ENCODE measurements at places on chromosomes 5 and 9. TPM values are rescaled to one million over a fixed set of nuclear protein-coding genes. Genes with fewer than 3 reads are reported as not detected.

The PCDHB13 gene
- polyA plus RNA-seq, result 5.8 TPM

The PCDHGA6 gene
- polyA plus RNA-seq, result 4.6 TPM

The LCP2 gene
- polyA plus RNA-seq, result 6.1 TPM

The COL27A1 gene
- polyA plus RNA-seq, result 124 TPM

The DDX4 gene
- polyA plus RNA-seq, result 0.21 TPM

The TMEM252 gene
- 1.9 TPM for polyA plus RNA-seq

The ECSCR gene
- 58.1 TPM for polyA plus RNA-seq

The CAMK4 gene
- 16.9 TPM for polyA plus RNA-seq

The NUTM2G gene
- 0.67 TPM for polyA plus RNA-seq

GRCh38 chr5:102771435-102771834, 16.3 kb downstream of the PAM start:
- DNase-seq, result no peak

DNA sequence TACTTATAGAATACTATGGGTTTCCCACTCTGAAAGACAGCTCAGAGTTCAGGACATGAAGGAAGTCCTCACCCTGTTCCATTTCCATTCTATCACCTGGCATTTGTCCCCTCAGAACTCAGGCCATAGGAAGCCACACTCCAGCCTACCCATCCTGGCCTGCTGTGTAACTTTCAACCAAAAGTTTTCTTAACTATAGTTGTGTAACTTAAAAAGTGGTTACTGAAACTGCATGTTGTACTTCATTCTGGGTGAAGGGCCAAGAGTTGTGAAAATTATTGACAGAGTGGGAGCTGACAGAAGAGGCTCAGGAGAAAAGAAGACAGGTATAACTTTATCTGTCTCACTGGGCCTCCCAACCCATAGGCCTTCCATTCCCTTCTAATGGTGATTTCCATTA, 212.5 kb downstream of the RAB3C start:
- no peak for DNase-seq

DNA sequence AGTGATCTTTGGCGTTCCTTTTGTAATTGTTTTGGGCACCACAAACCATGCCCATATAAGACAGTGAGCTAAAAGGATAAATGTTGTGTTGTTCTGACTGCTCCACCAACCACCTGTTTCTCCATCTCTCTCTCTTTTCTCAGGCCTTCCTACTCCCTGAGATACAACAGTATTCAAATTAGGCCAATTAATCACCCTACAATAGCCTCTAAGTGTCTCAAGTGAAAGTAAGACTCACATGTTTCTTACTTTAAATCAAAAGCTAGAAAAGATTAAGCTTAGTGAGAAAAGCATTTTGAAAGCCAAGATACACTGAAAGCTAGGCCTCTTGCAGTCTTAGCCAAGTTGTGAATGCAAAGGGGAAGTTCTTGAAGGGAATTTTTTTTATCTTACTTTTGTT, 268.8 kb upstream of the NREP start:
- DNase-seq, result peak; percentile 22

GRCh38 chr5:74167930-74168315, 472.6 kb downstream of the ENC1 start:
- no peak for DNase-seq

- no peak for DNase-seq
Observed at GRCh38 chr5:31359839-31360238, 166.4 kb downstream of the CDH6 start.

GRCh38 chr5:133746834-133747233, 134.5 kb upstream of the FSTL4 start:
- DNase-seq, result no peak

DNA sequence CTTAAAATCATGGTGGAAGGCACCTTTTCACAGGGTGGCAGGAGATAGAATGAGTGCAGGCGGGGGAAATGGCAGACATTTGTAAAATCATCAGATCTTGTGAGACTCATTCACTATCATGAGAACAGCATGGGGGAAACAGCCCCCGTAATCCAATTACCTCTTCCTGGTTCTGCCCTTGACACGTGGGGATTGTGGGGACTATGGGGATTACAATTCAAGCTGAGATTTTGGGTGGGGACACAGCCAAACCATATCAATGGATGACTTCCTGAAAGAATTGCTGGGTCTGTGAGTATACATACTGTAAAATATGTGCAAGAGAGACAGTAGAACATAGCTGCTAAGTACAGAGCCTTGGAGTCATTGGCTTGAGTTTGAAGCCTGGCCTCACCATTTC, 47.0 kb downstream of the KIAA1958 start:
- no peak for DNase-seq

GRCh38 chr5:138102454-138103318, 18.9 kb downstream of the WNT8A start:
- no peak for DNase-seq

DNA sequence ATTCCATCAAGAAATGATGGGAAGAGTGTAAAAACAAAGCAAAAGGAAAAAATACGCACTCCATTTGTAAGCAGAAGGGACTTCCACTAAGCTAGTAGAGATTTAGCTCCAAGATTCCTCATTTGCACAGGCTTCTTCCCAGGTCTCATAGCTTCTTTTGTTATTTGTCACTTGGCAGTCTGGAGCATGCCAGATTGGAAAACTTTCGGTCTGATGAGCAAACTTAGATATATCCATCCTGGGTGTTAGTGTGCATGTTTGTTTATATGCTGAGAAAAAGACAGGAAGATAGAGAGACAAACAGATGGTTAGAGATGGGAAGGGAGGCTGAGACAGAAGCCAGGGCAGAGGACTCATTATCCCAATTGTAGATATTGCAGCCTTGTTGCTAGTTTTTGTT, 1644.5 kb upstream of the NUDT12 start:
- no peak for DNase-seq

- no peak for DNase-seq
Observed at GRCh38 chr5:110865400-110866094, 126.7 kb downstream of the SLC25A46 start.

DNA sequence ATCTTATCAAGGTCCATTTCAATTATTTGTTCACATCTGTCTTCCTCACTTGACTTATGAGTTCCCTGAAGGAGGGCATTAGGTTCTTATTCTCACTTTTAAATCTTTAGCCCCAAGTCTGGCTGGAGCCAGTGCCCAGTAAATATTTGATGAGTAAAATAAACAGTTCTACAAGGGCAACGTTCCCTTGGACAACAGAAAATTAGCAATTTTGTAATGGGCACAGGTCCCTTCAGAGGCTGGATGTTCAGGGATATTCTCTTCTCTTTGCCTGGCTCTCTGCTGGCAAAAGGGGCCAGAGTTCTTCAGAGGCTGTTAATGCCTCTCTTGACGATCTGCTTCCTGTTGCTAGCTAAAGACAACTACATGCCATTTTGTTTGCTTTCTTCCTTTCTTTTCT, 149.7 kb downstream of the SEMA6A start:
- DNase-seq, result no peak

DNA sequence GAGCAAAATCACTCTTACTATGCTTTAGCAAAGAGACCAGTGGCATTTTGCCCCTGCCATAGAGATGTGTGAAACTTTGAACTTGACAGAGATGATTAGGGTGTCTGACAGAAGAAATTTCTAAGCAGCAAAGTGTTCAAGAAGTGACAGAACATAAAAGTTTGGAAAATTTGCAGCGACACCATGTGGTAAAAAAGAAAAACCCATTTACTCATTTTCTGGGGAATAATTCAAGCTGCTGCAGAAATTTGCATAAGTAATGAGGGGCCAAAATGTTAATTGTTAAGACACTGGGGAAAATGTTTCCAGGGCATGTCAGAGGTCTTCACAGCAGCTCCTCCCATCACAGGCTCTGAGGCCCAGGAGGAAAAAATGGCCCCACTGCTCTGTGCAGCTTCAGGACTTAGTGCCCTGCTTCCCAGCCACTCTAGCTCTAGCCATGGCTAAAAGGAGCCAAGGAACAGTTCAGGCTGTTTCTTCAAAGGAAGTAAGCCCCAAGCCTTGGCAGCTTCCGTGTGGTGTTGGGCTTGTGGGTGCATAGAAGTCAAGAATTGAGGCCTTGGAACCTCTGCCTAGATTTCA, 6.1 kb upstream of the AP3B1 start:
- DNase-seq, result no peak
